Activated T-helper 2 cell treated with anti-CD3 and anti-CD28 coated beads, Interferon-gamma antibody, Interleukin-2, Interleukin-4, amounts not matched to agents 10 μg/mL and 5 μg/mL and 100 μg/mL, durations not matched to agents 14 hours and 24 hours and 36 hours (primary cell): ENCODE measurements at places on chromosomes 1 and 21. TPM values are rescaled to one million over a fixed set of nuclear protein-coding genes. Genes with fewer than 3 reads are reported as not detected.

ADORA1 gene
- total RNA-seq = not detected in 2 replicates

ZMYM1 gene
- total RNA-seq = 2.4 and 2.7 TPM in 2 replicates

FALEC gene
- 0.37 and 1.9 TPM in 2 replicates for total RNA-seq

NBPF6 gene
- total RNA-seq = 0.23 and 0.50 TPM in 2 replicates

REN gene
- total RNA-seq = not detected in 2 replicates

ADGRB2 gene
- 5.4 and 6.0 TPM in 2 replicates for total RNA-seq

VASH2 gene
- 1.3 and 1.8 TPM in 2 replicates for total RNA-seq

FBXO2 gene
- 0.41 and 0.48 TPM in 2 replicates for total RNA-seq

DNA sequence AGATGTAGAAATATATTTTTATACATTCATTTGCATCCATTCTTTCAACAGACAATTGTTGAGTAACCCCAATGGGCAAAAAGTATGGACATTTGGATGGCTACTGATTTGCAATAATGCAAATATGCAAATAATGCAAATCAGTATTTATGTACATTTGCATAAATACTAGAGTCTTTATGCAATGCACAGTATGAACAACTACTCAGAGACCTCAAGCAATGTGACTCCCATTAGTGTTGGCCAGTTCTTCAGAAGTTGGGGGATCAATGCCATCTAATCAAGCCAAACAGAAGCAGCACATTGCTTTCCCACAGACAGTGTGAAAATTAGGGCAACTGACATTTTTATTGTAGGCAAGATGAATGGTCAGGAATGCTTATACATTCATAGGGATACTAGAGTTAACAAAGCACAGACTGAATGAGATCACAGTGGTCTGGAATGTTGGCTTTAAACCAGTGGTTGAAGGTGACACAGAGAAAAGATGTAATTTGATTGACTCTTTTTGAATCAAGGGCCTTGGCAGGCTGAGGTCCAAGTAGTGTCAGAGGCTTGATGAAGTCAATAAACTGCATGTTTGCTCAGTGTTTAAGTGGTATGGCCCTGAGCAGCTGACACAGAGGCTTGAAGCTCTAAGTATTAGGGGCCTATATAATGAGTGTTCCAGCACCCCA is 256.6 kb downstream of the CTH start:
- no peaks in the 10 kb centered on the region for H3K36me3 ChIP-seq
- no peaks in the 10 kb centered on the region for H3K27me3 ChIP-seq
- H3K4me3 ChIP-seq = no peak overlapping the region
- H3K4me1 ChIP-seq = no peaks in the 10 kb centered on the region
- no peak for DNase-seq
- no peak overlapping the region for H3K27ac ChIP-seq

- H3K4me3 ChIP-seq = no peak overlapping the region
- no peak for DNase-seq
- H3K27me3 ChIP-seq = no peaks in the 10 kb centered on the region
- peaks cover 15% of the 10 kb centered on the region for H3K4me1 ChIP-seq
- H3K27ac ChIP-seq = no peak overlapping the region
Observed at GRCh38 chr1:5980314-5981008, 11.8 kb downstream of the NPHP4 start.

- H3K4me1 ChIP-seq = peaks cover 59% of the 10 kb centered on the region
Observed at GRCh38 chr1:159010391-159010790, 684 bp downstream of the IFI16 start.

DNA sequence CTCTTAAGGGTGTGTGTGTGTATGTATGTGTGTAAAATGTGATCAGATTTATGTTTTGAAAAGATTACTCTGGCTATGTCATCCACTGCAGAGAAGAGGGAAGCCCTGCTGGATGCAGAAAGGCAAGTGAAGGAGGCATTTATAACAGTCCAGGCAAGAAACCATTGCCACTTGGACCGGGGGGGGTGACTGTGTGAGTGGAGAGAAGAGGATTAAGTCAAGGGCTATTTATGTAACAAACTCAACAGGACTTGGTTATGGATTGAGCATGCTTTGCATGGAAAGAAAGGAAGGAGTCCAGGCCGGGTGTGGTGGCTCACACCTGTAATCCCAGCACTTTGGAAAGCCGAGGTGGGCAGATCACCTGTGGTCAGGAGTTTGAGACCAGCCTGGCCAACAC is 143.0 kb downstream of the URB2 start:
- H3K36me3 ChIP-seq = no peaks in the 10 kb centered on the region
- peaks cover 18% of the 10 kb centered on the region for H3K27me3 ChIP-seq
- no peak for DNase-seq
- H3K27ac ChIP-seq = no peak overlapping the region
- H3K4me1 ChIP-seq = no peaks in the 10 kb centered on the region
- H3K4me3 ChIP-seq = no peak overlapping the region

DNA sequence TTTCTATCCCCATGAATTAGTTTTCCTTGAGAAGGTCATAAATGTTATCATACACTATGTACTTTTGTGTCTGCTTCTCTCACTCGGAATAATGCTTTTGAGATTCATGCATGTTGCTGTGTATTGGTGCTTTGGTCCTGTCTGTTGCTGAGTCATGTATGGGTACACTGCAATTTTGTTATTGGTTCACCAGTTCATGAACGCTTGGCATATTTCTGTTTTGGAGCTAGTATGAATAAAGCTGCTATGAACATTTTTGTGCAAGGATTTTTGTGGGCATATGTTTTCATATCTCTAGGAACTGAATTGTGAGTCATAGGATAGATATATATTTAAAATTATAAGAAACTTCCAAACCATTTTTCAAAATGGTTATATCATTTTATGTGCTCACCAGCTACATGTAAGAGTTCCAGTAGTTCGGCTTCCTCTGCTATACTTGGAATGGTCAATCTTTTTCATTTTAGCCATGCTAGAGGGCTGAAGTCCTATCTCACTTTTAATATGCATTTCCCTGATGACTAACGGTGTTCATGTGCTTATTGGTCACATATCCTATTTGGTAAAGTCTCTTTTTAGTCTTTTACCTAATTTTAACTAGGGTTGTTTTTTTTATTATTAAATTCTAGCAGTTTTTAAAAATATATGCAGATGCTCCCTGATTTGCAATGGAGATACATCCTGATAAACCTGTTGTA is 38.2 kb downstream of the ETS2 start:
- peaks cover 25% of the 10 kb centered on the region for H3K4me1 ChIP-seq
- H3K4me3 ChIP-seq = no peak overlapping the region
- no peaks in the 10 kb centered on the region for H3K27me3 ChIP-seq
- H3K27ac ChIP-seq = no peak overlapping the region
- no peaks in the 10 kb centered on the region for H3K36me3 ChIP-seq

- no peaks in the 10 kb centered on the region for H3K36me3 ChIP-seq
- DNase-seq = no peak
- peaks cover 3% of the 10 kb centered on the region for H3K27me3 ChIP-seq
- H3K4me3 ChIP-seq = no peak overlapping the region
- no peak overlapping the region for H3K27ac ChIP-seq
Observed at GRCh38 chr1:172393354-172393753, 27.1 kb upstream of the C1orf105 start.

- H3K27me3 ChIP-seq = no peaks in the 10 kb centered on the region
- H3K36me3 ChIP-seq = no peaks in the 10 kb centered on the region
- H3K4me1 ChIP-seq = no peaks in the 10 kb centered on the region
Observed at GRCh38 chr1:72397786-72398185, 115.4 kb upstream of the NEGR1 start.

DNA sequence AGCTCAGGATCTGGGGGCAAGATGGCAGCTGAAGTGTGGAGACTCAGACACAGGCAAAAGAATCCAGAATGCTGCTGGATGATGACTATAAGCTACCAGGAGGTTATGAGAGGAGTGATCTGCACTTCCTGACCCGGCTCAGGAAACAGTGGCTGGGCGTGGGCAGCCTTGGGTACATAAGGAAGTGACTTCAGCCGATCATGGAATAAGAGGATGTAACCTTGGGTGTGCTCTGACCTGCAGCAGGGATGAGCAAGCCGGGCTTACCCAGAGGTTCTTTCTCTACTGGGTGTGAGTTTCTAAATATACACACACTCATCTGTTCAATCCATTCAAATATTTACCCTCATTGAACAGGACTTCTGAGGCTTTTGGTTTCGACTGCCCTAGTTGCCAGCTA is 62.7 kb downstream of the CD34 start:
- peak overlapping the region; percentile 65 for H3K27ac ChIP-seq
- peak overlapping the region; percentile 5 for H3K4me3 ChIP-seq
- peaks cover 71% of the 10 kb centered on the region for H3K36me3 ChIP-seq
- no peak for DNase-seq
- H3K4me1 ChIP-seq = peaks cover 50% of the 10 kb centered on the region

GRCh38 chr1:226350519-226350865 is 41.5 kb upstream of the LIN9 start:
- no peaks in the 10 kb centered on the region for H3K4me1 ChIP-seq
- no peaks in the 10 kb centered on the region for H3K36me3 ChIP-seq
- no peaks in the 10 kb centered on the region for H3K27me3 ChIP-seq

DNA sequence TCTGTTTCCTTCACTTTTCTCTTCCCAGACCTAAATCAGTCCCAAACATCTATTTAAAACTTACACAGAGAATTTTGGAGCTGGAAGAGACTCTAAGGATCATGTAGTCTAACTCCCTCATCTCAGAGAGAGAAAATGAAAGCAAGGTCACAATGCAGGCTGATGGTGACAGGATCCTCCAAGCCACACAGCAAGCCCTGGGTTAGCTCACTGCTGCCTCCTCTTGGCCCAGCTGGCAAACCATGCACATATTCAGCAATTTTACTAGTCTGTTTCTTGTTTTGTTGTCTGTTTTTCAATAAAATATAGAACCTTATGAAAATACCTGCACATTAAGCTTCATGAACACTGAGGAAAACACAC is 27.7 kb upstream of the LY9 start:
- H3K4me3 ChIP-seq = peak overlapping the region; percentile 78
- peak; percentile 80 for DNase-seq
- no peaks in the 10 kb centered on the region for H3K36me3 ChIP-seq
- peak overlapping the region; percentile 92 for H3K27ac ChIP-seq
- H3K27me3 ChIP-seq = no peaks in the 10 kb centered on the region

DNA sequence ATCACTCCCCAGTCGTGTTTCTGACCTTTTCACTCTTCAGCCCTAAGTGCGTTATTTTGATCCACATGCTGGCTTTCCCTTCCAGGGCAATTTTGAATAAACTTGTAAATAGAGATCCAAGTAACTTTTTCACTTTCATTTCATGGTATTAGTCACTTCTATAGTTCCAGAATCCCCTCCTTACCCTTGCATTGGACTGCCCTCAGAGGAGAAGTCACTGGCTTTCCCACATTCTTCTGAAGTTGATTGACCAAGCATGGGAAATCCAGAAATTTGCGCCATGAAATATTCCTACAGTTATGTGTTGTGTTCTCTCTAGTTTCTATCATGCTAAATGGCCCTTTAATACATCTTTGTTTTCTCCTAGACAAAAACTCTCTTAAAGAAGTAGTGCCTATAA is 177.3 kb upstream of the GORAB start:
- no peaks in the 10 kb centered on the region for H3K4me1 ChIP-seq
- H3K27me3 ChIP-seq = no peaks in the 10 kb centered on the region
- no peak for DNase-seq
- H3K36me3 ChIP-seq = no peaks in the 10 kb centered on the region
- H3K4me3 ChIP-seq = no peak overlapping the region

GRCh38 chr1:143735764-143736461 is 235.9 kb downstream of the FAM72C start:
- peak overlapping the region; percentile 47 for H3K4me3 ChIP-seq
- H3K36me3 ChIP-seq = no peaks in the 10 kb centered on the region
- H3K4me1 ChIP-seq = peaks cover 2% of the 10 kb centered on the region

GRCh38 chr1:82386365-82387011 is 585.8 kb downstream of the ADGRL2 start:
- no peak overlapping the region for H3K27ac ChIP-seq
- no peaks in the 10 kb centered on the region for H3K4me1 ChIP-seq

DNA sequence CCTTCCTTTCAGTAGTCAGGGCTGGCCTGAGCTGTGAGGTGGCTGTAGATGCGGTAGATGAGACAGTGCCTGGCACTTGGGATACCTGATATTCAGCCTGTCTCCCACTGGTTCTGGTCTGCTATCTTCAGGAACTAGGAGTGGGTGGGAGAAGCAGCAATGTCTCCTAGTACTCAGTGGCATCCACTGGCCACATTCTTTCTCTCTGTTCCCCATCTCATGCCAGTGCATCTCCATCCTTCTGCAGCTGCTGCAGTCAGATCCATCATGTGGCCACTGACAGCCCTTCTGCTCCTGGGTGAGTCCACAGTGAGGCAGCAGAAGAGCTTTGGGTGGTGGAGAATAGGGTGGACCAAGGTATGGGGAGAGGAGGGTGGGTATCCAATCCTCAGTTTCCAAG is 1.1 kb downstream of the FCRLB start:
- peaks cover 27% of the 10 kb centered on the region for H3K4me1 ChIP-seq
- H3K36me3 ChIP-seq = no peaks in the 10 kb centered on the region
- DNase-seq = no peak
- peaks cover 59% of the 10 kb centered on the region for H3K27me3 ChIP-seq
- no peak overlapping the region for H3K27ac ChIP-seq
- H3K4me3 ChIP-seq = no peak overlapping the region

DNA sequence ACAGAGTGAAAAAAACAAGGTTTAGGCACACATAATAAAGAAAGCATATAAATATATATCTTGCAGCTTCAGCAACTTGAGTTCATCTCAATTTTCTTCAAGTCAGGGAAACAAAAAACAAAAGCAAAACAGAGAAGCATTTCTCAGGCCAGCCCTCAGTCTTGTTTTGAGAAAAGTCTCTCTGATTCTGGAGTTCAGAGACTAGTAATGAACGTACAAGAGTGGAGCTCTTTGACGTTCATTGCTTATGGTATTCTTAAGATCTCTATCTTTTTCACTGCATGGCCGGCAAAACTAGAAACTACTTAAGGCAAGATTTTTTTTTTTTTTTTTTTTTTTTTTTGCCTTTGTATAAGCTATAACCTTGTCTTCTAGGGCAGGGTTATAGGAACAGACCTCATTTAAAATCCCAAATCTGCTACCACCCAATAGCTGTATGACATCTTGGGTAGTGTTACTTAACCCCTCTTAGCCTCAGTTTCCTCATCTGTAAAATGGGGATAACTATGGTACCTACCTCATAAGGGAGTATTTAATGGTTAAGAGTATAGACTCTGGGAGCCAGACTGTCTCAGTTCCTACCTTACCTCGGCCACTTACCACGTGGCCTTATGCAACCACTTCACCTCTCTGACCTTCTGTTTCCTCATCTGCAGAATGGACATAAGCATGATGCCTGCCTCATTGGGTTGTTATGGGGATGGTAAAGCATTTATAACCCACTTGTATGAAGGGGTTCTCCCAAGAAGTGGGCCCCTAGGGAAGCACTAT is 33.6 kb downstream of the LMO4 start:
- H3K27me3 ChIP-seq = peaks cover 4% of the 10 kb centered on the region
- peaks cover 3% of the 10 kb centered on the region for H3K4me1 ChIP-seq
- no peak overlapping the region for H3K4me3 ChIP-seq
- H3K27ac ChIP-seq = no peak overlapping the region
- no peak for DNase-seq

DNA sequence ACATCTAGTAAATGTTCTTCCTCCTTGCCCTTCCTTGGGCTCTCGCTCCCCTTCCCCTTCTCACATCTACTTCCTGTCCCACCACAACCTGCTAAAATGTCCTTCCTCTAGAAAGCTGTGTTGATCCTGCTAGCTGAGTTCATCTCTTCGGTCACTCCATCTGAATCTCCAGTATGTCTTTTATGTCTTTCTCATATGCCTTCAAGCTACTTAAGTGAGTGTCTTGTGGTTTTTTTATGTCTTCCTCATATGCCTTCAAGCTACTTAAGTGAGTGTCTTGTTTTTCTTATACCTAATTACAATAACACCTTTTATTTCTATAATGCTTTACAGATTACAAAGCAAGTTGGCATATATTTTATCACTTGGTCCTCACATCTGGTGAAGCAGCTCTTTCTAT is 33.9 kb downstream of the CSF1 start:
- no peak overlapping the region for H3K4me3 ChIP-seq
- peaks cover 11% of the 10 kb centered on the region for H3K27me3 ChIP-seq
- no peaks in the 10 kb centered on the region for H3K36me3 ChIP-seq
- peaks cover 7% of the 10 kb centered on the region for H3K4me1 ChIP-seq
- H3K27ac ChIP-seq = no peak overlapping the region

- no peak for DNase-seq
- H3K4me1 ChIP-seq = no peaks in the 10 kb centered on the region
- no peak overlapping the region for H3K4me3 ChIP-seq
- no peak overlapping the region for H3K27ac ChIP-seq
Observed at GRCh38 chr1:68464891-68465290, 15.1 kb upstream of the RPE65 start.
